A375 (cell line): ENCODE measurements at places on chromosomes 5 and 9. TPM values are rescaled to one million over a fixed set of nuclear protein-coding genes. Genes with fewer than 3 reads are reported as not detected.

SPAG8 gene
- 1.2 and 3.7 TPM in 2 replicates for total RNA-seq

NR2F1-AS1 gene
- total RNA-seq: 4.2 and 6.8 TPM in 2 replicates

TAF11L5 gene
- total RNA-seq: not detected in 2 replicates

ZDHHC11 gene
- 15.5 and 16.0 TPM in 2 replicates for total RNA-seq
